ENCODE measurements at places on chromosomes 1 and 21. TPM values are rescaled to one million over a fixed set of nuclear protein-coding genes. Genes with fewer than 3 reads are reported as not detected.

The S100A7 gene
- not detected for total RNA-seq

The CFHR5 gene
- total RNA-seq = not detected

The DCST2 gene
- 0.34 TPM for total RNA-seq

The SAMSN1 gene
- not detected for total RNA-seq

The ATP1A2 gene
- 3.5 TPM for total RNA-seq

The SH3D21 gene
- total RNA-seq = 16.3 TPM

The MYBPH gene
- not detected for total RNA-seq

The C1orf115 gene
- total RNA-seq = 1.1 TPM

The KIF17 gene
- total RNA-seq = 2.2 TPM

GRCh38 chr1:22133247-22133930, 9.5 kb downstream of the WNT4 start:
- DNase-seq = no peak
- H3K4me3 ChIP-seq = no peak overlapping the region
- peaks cover 23% of the 10 kb centered on the region for H3K4me1 ChIP-seq
- no peaks in the 10 kb centered on the region for H3K36me3 ChIP-seq
- H3K27me3 ChIP-seq = peaks cover 7% of the 10 kb centered on the region
- no peak overlapping the region for H3K27ac ChIP-seq

- DNase-seq = no peak
- no peak overlapping the region for H3K27ac ChIP-seq
- H3K36me3 ChIP-seq = no peaks in the 10 kb centered on the region
- H3K4me3 ChIP-seq = no peak overlapping the region
Observed at GRCh38 chr1:56472860-56473259, 106.5 kb downstream of the PLPP3 start.

GRCh38 chr1:233790662-233791371, 113.7 kb upstream of the SLC35F3 start:
- no peaks in the 10 kb centered on the region for H3K4me1 ChIP-seq
- no peak overlapping the region for H3K4me3 ChIP-seq
- H3K27me3 ChIP-seq = no peaks in the 10 kb centered on the region
- no peak overlapping the region for H3K27ac ChIP-seq

DNA sequence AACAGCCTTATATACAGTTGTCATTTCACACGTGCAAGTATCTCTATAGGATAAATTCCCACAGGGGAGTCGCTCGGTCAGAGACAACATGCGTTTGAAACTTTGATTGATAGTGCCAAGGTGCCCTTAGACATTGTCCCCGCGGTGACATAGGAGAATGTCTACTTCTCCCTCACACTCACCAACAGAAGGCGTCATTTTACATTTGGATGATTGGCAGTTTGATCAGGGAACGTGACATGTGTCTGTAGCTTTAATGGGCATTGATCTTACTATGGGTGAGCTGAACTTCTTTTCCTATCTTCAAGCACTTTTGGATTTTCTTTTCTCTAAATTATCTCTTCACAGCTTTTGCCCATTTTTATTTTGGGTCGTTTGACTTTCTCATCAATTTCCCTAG, 42.6 kb upstream of the PAX7 start:
- H3K27ac ChIP-seq = no peak overlapping the region
- H3K4me1 ChIP-seq = no peaks in the 10 kb centered on the region
- no peak for DNase-seq

DNA sequence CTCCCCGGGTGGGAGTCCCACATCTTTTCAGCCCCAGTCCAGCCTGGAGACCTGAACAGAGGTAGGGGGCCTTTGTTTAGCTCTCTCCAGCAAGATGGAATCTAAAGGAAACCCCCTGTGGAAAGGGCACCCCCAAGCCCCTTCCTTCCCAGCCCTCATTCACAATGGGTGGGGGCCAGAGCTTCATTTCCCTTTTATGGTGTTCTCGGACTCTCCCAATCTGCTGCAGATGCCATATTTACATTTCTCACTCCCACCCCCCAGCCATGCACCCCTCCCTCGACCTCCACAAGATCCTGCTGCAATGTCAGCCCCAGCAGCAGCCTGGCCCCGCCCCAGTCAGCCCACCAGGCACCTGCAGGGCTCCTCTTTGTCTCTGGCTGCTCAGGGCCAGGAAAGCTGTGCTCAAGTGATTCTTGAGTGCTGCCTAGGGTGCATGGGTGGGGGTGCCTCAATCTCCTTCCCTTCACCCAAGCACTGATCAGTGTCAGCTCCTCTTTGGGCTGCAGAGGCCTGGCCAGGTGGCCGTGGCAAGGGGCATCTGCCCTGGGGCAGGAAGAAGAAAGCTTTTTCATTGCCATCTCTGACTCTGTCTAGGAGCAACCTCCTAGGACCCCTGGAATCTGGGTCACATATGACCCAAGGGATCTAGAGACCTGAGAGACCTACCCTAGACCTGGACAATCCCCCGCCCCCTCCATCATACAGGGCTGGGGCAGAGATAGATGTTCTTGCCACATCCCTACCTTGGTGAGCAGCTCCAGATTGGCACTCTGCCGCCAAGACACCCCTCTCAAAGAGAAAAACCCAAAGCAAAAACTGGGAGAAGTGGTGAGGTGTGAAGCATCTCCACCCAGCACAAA, 1.7 kb downstream of the KIF21B start:
- no peak overlapping the region for H3K4me3 ChIP-seq
- H3K27me3 ChIP-seq = no peaks in the 10 kb centered on the region
- H3K27ac ChIP-seq = no peak overlapping the region

DNA sequence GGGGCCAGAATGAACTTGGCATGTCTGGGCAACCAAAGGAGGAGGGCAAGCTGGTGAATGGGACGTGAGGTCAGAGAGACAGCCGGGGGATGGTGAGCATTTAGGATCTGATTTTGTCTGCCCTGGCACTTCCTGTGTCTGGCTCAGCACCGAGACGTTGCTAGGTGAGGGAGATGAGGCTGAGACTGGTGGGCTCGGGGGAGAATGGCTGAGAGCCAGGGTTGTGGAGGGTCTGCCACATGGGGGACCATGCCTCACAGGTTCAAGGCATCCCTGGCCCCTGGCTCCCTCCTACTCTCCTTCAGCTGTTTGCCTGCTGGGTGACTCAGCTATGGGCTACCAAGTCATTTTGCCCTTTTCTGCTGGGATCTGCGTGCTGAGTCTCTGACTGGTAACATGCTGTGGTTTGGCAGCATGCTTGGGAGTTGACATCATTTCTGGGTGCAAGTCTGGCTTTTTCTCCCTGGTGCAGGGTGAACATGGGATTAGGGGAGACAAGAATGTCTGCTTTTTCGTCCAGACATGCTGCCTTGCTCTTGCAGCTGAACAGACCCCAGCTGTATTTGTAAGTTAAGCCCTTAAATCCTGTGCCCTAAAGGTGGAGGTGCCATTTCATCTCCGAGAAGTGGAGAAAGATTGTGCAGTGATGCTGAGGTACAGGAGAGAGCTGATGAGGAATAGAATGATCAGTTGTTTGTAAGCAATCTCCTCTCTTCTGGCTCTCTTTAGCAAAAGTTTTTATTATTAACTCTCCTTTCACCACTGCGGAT, 17.6 kb downstream of the GALNT2 start:
- H3K27me3 ChIP-seq = no peaks in the 10 kb centered on the region
- peak overlapping the region; percentile 39 for H3K4me3 ChIP-seq
- peaks cover 51% of the 10 kb centered on the region for H3K4me1 ChIP-seq
- peak overlapping the region; percentile 96 for H3K27ac ChIP-seq
- peak; percentile 99 for DNase-seq
- H3K36me3 ChIP-seq = no peaks in the 10 kb centered on the region

GRCh38 chr1:115544131-115544530, 97.6 kb upstream of the VANGL1 start:
- no peak overlapping the region for H3K4me3 ChIP-seq
- no peaks in the 10 kb centered on the region for H3K27me3 ChIP-seq
- peak; percentile 58 for DNase-seq
- H3K36me3 ChIP-seq = no peaks in the 10 kb centered on the region
- no peak overlapping the region for H3K27ac ChIP-seq
- peaks cover 22% of the 10 kb centered on the region for H3K4me1 ChIP-seq

- H3K4me3 ChIP-seq = no peak overlapping the region
- H3K4me1 ChIP-seq = peaks cover 21% of the 10 kb centered on the region
- H3K36me3 ChIP-seq = no peaks in the 10 kb centered on the region
- peak overlapping the region; percentile 56 for H3K27ac ChIP-seq
- no peaks in the 10 kb centered on the region for H3K27me3 ChIP-seq
Observed at GRCh38 chr1:199122532-199123311, 483.9 kb downstream of the PTPRC start.

DNA sequence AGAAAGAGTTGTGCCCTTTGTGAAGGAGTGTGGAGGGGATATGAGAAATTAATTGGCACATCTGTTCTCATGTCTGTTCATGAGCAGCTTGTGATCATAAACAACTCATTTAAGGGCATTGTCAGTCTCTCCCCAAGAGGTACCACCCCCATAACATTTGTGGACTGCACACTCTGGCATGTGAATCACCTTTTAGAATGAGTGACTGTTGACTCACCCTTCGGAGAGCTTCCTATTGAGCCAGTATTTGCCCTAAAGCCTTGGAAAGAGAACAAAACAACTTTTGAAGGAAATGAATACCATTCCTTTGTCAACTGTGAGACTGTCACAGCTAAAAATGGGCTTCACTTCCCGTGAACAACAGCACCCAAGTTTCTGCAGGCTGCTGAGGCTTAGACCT, 27.5 kb upstream of the MYSM1 start:
- no peaks in the 10 kb centered on the region for H3K36me3 ChIP-seq
- no peak overlapping the region for H3K4me3 ChIP-seq
- H3K27me3 ChIP-seq = no peaks in the 10 kb centered on the region
- peaks cover 13% of the 10 kb centered on the region for H3K4me1 ChIP-seq
- DNase-seq = peak; percentile 87

GRCh38 chr21:45780647-45781046, 137.1 kb downstream of the PCBP3 start:
- no peak for DNase-seq
- no peak overlapping the region for H3K4me3 ChIP-seq
- no peaks in the 10 kb centered on the region for H3K4me1 ChIP-seq
- H3K27me3 ChIP-seq = no peaks in the 10 kb centered on the region
- H3K36me3 ChIP-seq = no peaks in the 10 kb centered on the region

- no peak overlapping the region for H3K27ac ChIP-seq
- H3K4me3 ChIP-seq = no peak overlapping the region
- DNase-seq = no peak
- no peaks in the 10 kb centered on the region for H3K36me3 ChIP-seq
Observed at GRCh38 chr1:157758018-157758417, 18.9 kb downstream of the FCRL2 start.

Data from astrocyte (in vitro differentiated cells and primary cell).